ENCODE measurements at places on chromosomes 4 and X. TPM values are rescaled to one million over a fixed set of nuclear protein-coding genes. Genes with fewer than 3 reads are reported as not detected.

DNA sequence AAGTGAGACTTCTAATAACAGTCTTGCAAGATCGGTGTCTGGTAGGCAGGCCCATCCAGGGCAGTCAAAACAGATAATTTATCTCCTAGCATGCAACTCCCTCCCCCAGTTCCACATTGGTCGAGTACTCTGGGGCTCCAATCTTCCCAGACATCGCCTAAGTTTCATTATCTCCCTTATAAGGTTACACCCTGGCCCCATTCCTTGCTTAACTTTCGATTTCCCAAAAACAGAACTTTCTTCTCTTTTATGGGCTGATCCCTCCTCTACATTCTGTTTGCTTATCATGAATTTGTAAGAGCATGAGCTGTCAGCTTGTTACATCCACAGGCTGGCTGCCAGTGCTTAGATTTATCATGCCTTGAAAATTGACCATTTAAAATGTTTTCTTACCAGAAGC lies 471.3 kb downstream of the TECRL start:
- DNase-seq, result no peak
- H3K4me3 ChIP-seq, result no peak overlapping the region
- no peak overlapping the region for H3K27ac ChIP-seq
- no peaks in the 10 kb centered on the region for H3K27me3 ChIP-seq
- H3K4me1 ChIP-seq, result no peaks in the 10 kb centered on the region

GRCh38 chr4:75327804-75328512 lies 186.2 kb downstream of the RCHY1 start:
- H3K4me3 ChIP-seq, result no peak overlapping the region
- no peaks in the 10 kb centered on the region for H3K36me3 ChIP-seq
- peaks cover 4% of the 10 kb centered on the region for H3K4me1 ChIP-seq
- no peaks in the 10 kb centered on the region for H3K27me3 ChIP-seq
- DNase-seq, result no peak
- no peak overlapping the region for H3K27ac ChIP-seq

SMARCA5 gene
- total RNA-seq, result 86.4 TPM

NDNF gene
- total RNA-seq, result 130 TPM

DNA sequence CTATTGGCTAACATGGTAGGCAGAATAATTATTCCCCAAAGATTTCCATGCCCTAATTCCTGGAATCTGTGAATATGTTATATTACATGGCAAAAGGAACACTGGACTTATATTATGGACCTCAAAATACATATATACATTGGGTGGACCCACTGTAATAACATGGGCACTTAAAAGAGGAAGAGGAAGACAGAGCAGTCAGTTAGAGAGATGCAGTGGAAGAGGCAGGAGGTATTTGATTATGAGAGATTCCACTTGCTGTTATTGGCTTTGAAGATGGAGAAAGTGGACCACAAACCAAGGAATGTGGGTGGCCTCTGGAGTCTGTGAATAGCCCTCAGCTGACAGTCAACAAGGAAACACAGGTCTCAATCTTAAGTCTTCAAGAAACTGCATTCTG lies 14.0 kb upstream of the ART3 start:
- no peak overlapping the region for H3K27ac ChIP-seq
- no peaks in the 10 kb centered on the region for H3K36me3 ChIP-seq
- H3K4me1 ChIP-seq, result no peaks in the 10 kb centered on the region
- no peaks in the 10 kb centered on the region for H3K27me3 ChIP-seq
- H3K4me3 ChIP-seq, result no peak overlapping the region
- no peak for DNase-seq

GDI1 gene
- 185 TPM for total RNA-seq

DNA sequence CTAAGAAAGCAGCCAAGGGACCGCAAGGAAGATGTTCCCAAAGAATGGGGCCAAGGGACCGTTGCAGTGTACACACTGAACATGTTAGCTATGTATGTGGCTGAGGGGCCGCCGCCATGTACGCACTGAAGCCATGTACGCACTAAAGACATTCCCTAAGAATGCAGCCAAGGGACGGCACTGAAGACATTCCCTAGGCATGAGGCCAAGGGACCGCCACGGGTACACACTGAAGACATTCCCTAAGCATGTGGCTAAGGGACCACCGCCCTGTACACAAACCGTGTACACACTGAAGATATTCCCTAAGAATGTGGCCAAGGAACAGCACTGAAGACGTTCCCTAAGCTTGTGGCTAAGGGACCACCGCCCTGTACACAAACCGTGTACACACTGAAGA lies 54.0 kb downstream of the DHRSX start:
- H3K27me3 ChIP-seq, result no peaks in the 10 kb centered on the region
- no peaks in the 10 kb centered on the region for H3K36me3 ChIP-seq
- no peak overlapping the region for H3K27ac ChIP-seq
- no peak overlapping the region for H3K4me3 ChIP-seq

GRCh38 chr4:138775890-138776289 lies 239.7 kb upstream of the NOCT start:
- H3K4me1 ChIP-seq, result no peaks in the 10 kb centered on the region
- no peaks in the 10 kb centered on the region for H3K36me3 ChIP-seq
- H3K27ac ChIP-seq, result peak overlapping the region; percentile 35
- peak; percentile 12 for DNase-seq

DNA sequence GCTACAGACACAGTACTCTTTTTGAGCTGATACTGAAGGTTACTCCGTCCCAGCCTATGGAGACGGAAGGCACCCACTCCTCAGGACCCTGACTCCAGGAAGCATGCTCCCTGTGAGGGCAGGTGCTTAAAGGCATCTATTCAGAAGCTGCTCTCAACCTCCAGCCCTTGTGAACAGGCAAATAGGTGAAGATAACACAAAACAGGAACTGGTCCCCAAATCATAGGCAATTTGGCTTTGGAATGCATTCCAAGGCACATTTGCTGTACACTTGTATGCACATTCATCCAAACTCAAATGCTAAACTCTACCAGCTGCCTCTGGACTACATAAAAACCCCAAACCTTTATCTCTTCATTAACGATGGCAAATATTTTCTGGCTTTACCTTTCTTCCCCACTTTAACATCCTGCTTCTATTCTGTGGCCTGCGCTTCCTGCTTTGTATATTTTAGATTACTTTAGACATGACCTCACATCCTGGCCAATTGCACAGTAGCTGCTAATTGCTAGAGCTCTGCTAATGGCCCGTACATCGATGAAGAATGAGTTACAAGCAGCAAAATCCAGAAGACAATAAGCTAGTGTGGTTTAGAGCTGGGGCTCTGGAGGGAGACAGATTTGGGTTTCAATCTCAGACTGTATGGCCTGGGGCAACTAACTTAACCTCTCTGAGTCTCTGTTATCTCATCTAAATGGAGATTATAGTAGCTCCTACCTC lies 3.2 kb downstream of the SEL1L3 start:
- H3K27me3 ChIP-seq, result peaks cover 4% of the 10 kb centered on the region
- H3K36me3 ChIP-seq, result no peaks in the 10 kb centered on the region
- H3K27ac ChIP-seq, result no peak overlapping the region
- DNase-seq, result no peak
- peaks cover 14% of the 10 kb centered on the region for H3K4me1 ChIP-seq

ZNF185 gene
- total RNA-seq, result 3.7 TPM

GRCh38 chr4:39452153-39452859 lies 6.4 kb downstream of the RPL9 start:
- no peak for DNase-seq
- H3K27me3 ChIP-seq, result no peaks in the 10 kb centered on the region
- H3K27ac ChIP-seq, result no peak overlapping the region
- peaks cover 5% of the 10 kb centered on the region for H3K4me1 ChIP-seq

DNA sequence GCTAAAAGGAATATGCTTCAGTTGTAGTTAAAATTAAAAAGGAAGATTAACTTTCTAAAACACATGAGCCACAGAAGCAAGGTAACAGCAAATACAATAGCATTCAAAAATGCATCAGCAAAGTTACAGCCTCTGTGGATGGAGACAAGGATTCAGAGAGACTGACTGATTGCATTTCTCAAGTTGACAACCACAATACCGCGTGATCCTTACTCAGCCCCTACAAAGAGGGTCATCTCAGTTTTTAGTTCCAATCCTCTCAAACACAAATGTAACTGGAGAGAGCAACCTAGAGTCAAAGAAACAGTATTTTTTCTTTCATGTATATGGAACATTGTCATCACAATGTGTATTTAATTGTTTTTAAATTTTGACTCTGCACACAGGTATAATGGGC lies 14.2 kb upstream of the C1QTNF7 start:
- H3K4me3 ChIP-seq, result no peak overlapping the region
- no peaks in the 10 kb centered on the region for H3K27me3 ChIP-seq
- no peaks in the 10 kb centered on the region for H3K4me1 ChIP-seq
- DNase-seq, result no peak
- H3K36me3 ChIP-seq, result no peaks in the 10 kb centered on the region
- H3K27ac ChIP-seq, result no peak overlapping the region

SERPINA7 gene
- 0.06 TPM for total RNA-seq

MAGEA2 gene
- total RNA-seq, result not detected

All from spinal cord (tissue), 10 donors.